Mononuclear cell (primary cell): ENCODE measurements at places on chromosomes 11 and 22. TPM values are rescaled to one million over a fixed set of nuclear protein-coding genes. Genes with fewer than 3 reads are reported as not detected.

The SUN2 gene
- 190 TPM for total RNA-seq

The MOGAT2 gene
- total RNA-seq = not detected

The BIK gene
- total RNA-seq = 2.1 TPM

The OR5J2 gene
- total RNA-seq = not detected

The TIMP3 gene
- 0.21 TPM for total RNA-seq

The CCDC89 gene
- total RNA-seq = not detected

The ABCG4 gene
- total RNA-seq = 0.10 TPM

The NAALADL1 gene
- total RNA-seq = 6.6 TPM

The PPFIA1 gene
- total RNA-seq = 31.4 TPM

The ART1 gene
- total RNA-seq = not detected

The OR52A1 gene
- total RNA-seq = not detected

The OVOL1 gene
- not detected for total RNA-seq

The KLHDC7B gene
- total RNA-seq = 1.7 TPM

The SCGB1C1 gene
- total RNA-seq = not detected

The CYB561A3 gene
- total RNA-seq = 46.4 TPM

The OR56A1 gene
- total RNA-seq = under 0.01 TPM

The CCDC81 gene
- 0.21 TPM for total RNA-seq

The ART5 gene
- not detected for total RNA-seq

The TRIM34 gene
- total RNA-seq = 7.2 TPM

The LGR4 gene
- total RNA-seq = 2.3 TPM

The CST6 gene
- total RNA-seq = not detected

The FJX1 gene
- not detected for total RNA-seq

The TRIM22 gene
- total RNA-seq = 252 TPM

The YIF1A gene
- total RNA-seq = 13.1 TPM

The ST13 gene
- 152 TPM for total RNA-seq

The ZDHHC13 gene
- 6.4 TPM for total RNA-seq

The ELFN2 gene
- total RNA-seq = under 0.01 TPM

The MUC5AC gene
- total RNA-seq = under 0.01 TPM

The P2RX6 gene
- 0.21 TPM for total RNA-seq

The FADS3 gene
- 7.0 TPM for total RNA-seq

The DLG2 gene
- total RNA-seq = 1.6 TPM

The CCS gene
- total RNA-seq = 10.7 TPM

The SLC22A9 gene
- not detected for total RNA-seq

The BACE1-AS gene
- 0.52 TPM for total RNA-seq

The XKR3 gene
- total RNA-seq = not detected

The DYNC2H1 gene
- 3.3 TPM for total RNA-seq

The PVALB gene
- 0.73 TPM for total RNA-seq

The OR6A2 gene
- not detected for total RNA-seq

The CRYBB3 gene
- not detected for total RNA-seq

The GAS2L1 gene
- 7.9 TPM for total RNA-seq

The TM7SF2 gene
- total RNA-seq = 9.1 TPM

The SPON1 gene
- 0.94 TPM for total RNA-seq

The OR8G1 gene
- total RNA-seq = under 0.01 TPM

The PACS1 gene
- 66.7 TPM for total RNA-seq

The FAM181B gene
- under 0.01 TPM for total RNA-seq

The FIBIN gene
- 0.10 TPM for total RNA-seq

The ZNF280B gene
- total RNA-seq = 1.2 TPM

The MUC2 gene
- not detected for total RNA-seq

The RPS6KB2 gene
- 52.1 TPM for total RNA-seq

The TBX1 gene
- total RNA-seq = not detected

The CCDC116 gene
- total RNA-seq = not detected

The CHEK1 gene
- 7.3 TPM for total RNA-seq

The LDHAL6A gene
- total RNA-seq = 0.10 TPM

The CYB5R2 gene
- 1.5 TPM for total RNA-seq

The TRAF6 gene
- total RNA-seq = 48.0 TPM

The OR5B21 gene
- not detected for total RNA-seq

The UPK3A gene
- total RNA-seq = 0.94 TPM
